AG08395 (cell line): ENCODE measurements at places on chromosomes 1 and 21.

DNA sequence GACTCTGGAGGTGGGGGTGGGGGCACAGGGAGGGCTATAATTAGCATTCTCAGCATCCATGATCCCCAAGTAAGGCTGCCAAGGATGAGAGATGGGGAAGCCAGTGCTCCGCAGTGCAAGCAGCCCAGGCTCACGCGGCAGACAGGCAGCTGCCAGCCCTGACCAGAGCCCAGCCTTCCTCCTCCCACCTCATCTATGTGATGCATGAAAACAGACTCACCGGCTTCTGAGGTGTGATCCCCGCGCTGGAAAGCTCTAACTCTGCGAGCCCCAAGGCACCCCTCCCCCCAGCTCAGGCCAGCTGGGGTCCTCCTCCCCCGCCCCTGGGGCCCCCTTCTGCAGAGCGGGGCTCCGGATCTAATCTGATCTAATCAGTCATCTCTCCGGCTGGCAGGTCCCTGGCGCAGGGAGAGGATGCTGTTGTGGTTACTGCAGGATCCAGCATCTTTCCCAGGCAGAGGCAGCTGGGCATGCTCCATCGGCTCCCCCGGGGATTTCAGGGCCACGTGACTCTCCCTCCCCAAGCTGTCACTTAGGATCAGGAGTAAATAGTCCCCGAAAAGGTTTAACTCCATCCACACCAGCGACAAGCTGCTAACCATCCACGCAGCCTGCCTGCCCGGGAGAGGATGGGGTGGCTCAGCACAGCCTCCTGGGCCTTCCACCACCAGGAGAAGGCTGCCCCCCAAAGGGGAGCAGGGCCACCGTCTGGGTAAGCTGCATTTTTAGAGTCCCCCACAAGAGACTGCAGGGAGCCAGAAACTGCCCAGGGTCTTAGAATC, at the start of gene PLEKHA6:
TSS of gene PLEKHA6 (minus strand) at position 456 of the 782 bp plus-strand sequence. CDS start 86,202 bp downstream, outside the sequence.
- peak; percentile 68 for DNase-seq

- DNase-seq, result peak; percentile 48
These were observed 91.5 kb downstream of the SIPA1L2 start for GRCh38 chr1:232538224-232538942.

- DNase-seq, result peak; percentile 63
These were observed 2.4 kb upstream of the NFIA start for GRCh38 chr1:61079898-61080336.

DNA sequence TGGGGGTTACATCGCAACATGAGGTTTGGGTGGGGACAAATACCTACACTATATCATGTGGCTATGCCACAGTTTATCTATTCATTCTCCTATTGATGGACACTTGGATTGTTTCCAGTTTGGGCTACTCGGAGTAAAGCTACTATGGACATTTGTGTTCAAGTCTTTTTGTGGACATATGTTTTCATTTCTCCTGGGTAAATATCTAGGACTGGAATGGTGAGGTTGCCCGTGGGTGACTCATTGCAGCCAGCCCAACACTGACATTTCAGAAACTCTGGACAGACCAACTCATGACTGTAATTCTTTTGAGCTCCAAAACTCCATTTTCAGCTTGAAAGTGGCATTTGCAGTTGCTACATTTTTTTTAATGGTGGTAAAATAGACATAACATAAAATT, 82.7 kb downstream of the KAZN start:
- DNase-seq, result peak; percentile 54

DNA sequence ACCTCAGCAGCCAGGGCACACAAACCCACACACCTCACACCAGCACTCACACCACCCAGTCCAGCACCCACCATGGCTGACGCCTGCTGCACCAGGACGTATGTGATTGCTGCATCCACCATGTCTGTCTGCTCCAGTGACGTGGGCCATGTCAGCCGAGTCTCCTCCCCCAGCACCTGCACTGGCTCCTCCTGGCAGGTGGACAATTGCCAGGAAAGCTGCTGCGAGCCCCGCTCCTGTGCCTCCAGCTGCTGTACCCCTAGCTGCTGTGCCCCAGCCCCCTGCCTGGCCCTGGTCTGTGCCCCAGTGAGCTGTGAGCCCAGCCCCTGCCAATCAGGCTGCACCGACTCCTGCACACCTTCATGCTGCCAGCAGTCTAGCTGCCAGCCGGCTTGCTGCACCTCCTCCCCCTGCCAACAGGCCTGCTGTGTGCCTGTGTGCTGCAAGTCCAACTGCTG, at the start of gene KRTAP10-8:
TSS of gene KRTAP10-8 (plus strand) at position 51 of the 458 bp plus-strand sequence. CDS start at position 73, 22 bp downstream.
- DNase-seq, result no peak

- no peak for DNase-seq
These were observed 36.4 kb upstream of the CFAP126 start for GRCh38 chr1:161404051-161404597.

GRCh38 chr1:57172040-57172439, 206.2 kb upstream of the C8B start:
- no peak for DNase-seq

DNA sequence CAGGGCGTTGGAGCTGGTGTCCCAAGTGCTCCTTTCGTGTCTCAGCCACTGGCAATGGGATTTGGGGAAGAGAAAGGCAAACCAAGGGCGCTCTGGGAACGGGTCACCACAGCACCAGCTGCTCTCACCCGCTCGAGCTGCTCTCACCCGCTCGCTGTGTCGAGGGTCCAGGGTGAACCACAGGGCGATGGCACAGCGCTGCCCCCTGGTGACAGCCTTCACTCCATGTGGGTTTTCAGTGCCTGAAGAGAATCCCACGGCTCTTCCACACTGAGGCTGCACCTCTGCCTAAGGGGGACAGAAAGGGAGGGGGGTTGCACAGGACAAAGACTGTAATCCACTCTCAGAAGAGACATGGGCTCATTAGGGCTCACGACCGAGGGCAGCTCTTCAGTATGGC, 7.1 kb upstream of the CLDN19 start:
- no peak for DNase-seq

DNA sequence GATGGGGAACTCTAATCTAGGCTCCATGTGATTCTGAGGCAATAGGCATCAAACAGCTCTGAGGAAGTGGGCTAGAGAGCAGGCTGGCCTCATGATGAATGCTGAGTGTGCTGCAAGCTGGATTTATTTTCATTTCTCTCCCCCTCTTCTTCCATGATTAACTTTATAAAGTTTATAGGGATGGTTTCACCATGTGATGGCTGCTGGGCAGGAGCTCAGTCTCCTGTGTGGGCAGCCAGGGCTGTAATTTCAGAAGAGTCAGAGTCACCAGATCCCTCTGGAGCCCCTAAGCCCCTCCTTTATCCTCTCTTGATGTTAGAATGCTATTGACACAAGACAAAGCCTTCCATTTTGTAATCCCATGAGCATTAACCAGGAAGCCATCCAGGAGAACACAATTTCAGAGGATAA, 143.6 kb downstream of the CNIH3 start:
- DNase-seq, result no peak

DNA sequence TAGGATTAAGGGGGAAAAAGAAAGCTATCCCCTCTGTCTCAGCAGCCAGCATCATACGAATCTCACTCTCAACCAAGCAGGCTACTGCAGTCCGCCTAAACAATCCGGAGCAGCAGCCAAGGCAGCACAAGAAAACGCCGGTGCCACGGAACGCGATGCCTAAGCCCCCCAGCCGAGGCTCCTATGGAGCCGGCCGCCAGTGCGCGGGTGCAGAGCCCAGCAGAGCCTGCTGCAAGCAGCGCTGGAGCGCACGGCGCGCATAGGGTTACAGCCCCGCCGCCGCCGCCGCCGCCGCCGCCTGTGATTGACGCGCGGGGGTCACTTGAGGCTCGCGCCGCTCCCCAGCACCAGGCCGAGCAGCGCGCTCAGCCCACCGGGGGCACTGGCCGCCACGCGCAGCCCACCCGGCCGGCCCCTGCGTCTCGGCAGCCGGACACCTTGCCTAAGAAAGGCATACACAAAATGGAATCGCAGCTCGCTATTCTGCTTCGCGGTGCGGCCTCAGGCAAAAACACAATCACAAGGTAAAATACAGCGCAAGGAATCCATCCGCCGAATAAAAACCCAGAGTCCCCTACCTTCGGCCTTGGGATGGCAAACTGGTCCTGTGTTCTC, 780 bp downstream of the HIVEP3 start:
- DNase-seq, result peak; percentile 19

- DNase-seq, result no peak
These were observed 43.7 kb downstream of the BTBD8 start for GRCh38 chr1:92123868-92124267.

GRCh38 chr1:169970114-169970513, 76.4 kb upstream of the SCYL3 start:
- DNase-seq, result no peak

GRCh38 chr1:244350027-244350426, 101.7 kb downstream of the ADSS2 start:
- no peak for DNase-seq

- DNase-seq, result no peak
These were observed 1.9 kb downstream of the ARHGEF19 start for GRCh38 chr1:16210581-16210980.

DNA sequence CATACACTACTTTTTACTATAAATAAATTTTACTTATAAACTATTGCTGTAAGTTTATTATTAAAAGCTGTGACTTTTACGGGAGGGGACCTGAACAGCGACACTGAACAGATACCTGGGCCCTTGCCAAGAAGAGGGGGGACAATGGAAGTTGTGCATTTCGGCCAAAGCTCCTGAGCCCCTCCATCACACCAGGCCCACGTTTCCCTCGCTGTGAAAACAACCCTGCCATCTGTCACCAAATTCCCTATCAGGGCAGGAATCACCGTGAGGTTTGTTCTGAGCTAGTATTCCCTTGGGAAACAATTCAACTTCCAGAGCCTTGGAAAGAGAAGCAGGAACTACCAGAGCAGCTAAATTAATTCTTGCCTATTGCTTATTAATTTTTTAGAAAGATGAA, 37.0 kb downstream of the VTCN1 start:
- no peak for DNase-seq

- no peak for DNase-seq
These were observed 17.0 kb upstream of the RAP1GAP start for GRCh38 chr1:21685946-21686678.

GRCh38 chr1:246932366-246932700, 585 bp upstream of the AHCTF1 start:
- DNase-seq, result no peak

DNA sequence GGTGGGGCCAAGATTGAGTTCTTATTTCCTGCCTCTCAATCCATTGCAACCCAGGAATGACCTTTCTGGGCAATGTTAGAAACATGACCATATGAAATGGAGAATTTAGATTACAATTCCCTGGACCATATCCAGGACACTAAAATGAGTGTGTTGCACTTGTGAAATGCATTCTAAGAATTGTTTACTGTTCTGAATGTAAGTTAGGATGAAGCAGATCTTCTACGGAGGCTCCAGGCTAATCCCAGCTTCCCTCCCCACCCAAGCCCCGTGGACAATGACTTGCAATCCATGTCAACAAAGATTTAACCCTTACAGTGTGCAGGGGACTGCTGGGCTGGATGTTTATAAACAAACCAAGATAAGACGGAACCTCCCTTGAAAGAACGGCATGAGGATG, 31.7 kb upstream of the HAO2 start:
- no peak for DNase-seq

DNA sequence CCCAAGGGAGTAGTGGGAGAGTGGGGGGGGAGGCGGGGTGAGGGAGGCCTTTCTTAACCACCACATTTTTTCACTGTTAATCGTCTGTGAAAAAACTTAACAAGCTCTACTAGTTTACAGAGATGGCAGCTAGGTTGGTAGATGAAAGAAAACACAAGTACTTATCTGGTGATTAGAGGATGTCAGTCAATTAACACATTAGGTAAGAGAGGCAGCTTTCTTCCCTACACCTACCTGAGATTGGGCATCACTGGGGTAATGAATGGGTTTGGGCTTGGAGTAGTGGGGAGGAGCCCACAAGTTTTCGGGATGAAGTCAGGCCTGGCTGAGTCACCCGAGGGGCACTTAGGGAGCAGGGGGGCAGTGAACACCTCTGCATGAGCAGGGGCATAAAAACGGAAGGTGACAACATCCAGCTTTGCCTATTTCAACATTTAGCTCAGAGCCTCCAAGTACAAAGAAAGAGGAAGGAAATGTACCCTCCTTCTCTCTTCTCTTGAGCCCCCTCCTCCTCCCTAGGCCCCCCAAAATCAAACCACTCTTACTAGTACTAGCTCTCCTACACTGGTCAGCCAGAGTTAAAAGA, 2.5 kb downstream of the LBR start:
- peak; percentile 44 for DNase-seq

DNA sequence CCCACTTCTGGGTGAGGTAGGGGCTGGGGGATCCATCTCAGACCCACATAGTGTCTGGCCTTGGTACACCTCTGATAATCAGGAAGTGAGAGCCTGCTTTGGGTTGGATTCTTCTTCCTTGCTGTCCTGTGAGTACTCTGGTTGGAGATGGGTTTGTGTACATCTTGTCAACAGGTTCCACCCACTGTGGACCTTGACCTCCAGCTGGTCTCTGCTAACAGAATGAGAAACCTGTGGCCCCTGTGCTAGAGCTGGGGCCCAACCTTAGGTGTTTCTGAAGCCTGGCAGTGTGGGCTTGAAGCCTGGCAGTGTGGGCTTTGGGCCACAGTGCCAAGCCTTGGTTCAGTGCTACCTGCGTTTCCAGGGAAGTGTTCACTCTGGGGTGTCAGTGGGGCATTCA, 2.6 kb downstream of the ZBTB48 start:
- DNase-seq, result no peak

- no peak for DNase-seq
These were observed 2.1 kb upstream of the SLC2A1 start for GRCh38 chr1:42960566-42961311.

GRCh38 chr1:169484101-169484500, 1.6 kb downstream of the SLC19A2 start:
- DNase-seq, result no peak
